Neural crest cell (in vitro differentiated cells): ENCODE measurements at places on chromosomes 11 and 22.

DNA sequence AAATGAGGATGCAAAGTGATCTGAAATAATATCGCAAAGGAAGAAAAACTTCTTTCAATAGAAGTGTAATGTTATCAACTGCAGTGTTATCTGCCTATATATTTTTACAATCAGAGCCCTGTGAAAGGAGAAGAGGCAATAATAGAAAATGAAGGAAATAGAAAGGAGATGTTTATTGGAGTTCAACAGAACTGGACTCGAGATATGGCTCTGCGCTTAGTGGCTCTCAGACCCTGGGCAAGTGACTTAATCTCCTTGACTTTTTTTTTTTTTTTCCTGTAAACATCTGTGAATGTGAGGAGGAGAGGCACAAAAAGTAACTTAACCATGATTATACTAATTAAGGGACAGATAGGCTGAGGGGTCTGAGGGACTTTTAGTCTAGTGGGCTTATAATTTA is 18.9 kb downstream of the CNTF start:
- no peak for DNase-seq

DNA sequence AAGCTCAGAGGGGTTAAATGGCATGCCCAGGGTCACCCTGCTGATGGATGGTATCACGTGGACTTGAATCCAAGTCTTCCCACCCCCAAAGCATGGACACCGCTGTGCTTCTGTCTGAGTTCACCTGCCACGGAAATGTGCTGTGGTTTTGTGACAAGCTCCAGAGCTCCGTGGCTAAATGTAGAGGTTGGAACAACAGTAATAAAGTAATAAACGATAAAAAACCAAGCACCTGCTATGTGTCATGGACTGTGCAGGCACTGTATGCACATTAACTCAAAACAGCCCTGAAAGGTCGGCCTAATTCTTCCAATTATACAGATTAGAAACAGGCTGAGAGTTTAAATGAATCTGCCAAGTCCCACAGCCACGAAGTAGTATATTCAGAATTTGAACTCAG is 182.1 kb upstream of the NAV2 start:
- no peak for DNase-seq

- no peak for DNase-seq
These were observed 119.0 kb downstream of the LDLRAD3 start for GRCh38 chr11:36062796-36063365.

GRCh38 chr22:30196141-30196879 is 50.2 kb downstream of the LIF start:
- peak; percentile 23 for DNase-seq

DNA sequence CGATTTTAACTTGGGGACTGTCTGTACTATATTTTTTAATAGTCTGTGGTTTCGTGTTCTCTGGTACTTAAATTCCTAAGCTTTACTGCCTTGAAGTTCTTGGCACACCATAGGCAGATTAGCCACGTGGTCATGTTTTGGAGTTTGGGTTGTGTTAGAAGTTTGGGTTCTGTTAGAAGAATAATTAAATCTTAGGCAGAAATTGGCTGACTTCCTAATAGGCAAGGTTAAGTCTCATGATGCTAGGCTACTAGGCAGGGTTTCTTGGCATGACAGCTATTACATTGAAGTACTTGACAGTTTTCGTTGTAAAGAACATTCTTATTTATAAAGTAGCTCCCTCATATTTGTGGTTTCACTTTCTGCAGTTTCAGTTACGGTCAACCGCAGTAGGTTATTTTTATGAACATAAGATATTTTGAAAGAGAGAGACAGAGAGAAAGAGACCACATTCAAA is 30.0 kb upstream of the MMP7 start:
- no peak for DNase-seq

DNA sequence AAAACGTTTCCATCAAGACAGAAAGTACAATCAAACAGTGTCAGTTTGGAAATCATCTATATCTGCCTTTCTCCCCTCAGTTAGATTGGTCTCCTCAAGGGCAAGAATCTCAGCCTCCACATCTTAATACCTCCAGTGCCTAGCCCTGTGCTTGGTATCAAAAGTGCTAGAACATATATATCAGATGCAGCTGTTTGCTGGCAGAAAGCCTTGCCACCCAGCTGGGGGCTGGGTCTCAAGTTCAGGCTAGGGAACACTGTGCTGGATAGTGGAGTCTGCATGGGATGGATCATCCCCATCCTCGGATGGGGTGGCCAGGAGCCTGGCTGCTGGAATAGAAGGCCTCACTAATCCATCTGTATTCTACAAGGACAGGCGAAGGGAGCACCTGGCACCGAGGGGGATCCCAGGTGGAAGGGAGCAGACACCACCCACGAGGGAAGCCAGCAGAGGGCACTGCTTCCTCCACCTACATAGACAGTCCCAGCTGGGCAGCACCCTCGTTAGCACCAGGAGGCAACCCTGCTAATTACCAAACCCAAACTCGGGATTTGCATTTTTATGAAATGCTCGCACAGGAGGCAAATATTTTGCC is 602.2 kb downstream of the BUD13 start:
- DNase-seq, result no peak

GRCh38 chr22:35754761-35755160 is 37.1 kb downstream of the APOL5 start:
- no peak for DNase-seq

- DNase-seq, result peak; percentile 32
These were observed 597.5 kb downstream of the BRD1 start for GRCh38 chr22:49230194-49230577.

- DNase-seq, result peak; percentile 36
These were observed at the start of gene NTM for GRCh38 chr11:131370090-131370751. TSS of gene NTM (plus strand) at chr11:131370615.

GRCh38 chr11:87232320-87232719 is 194.6 kb downstream of the TMEM135 start:
- DNase-seq, result no peak

DNA sequence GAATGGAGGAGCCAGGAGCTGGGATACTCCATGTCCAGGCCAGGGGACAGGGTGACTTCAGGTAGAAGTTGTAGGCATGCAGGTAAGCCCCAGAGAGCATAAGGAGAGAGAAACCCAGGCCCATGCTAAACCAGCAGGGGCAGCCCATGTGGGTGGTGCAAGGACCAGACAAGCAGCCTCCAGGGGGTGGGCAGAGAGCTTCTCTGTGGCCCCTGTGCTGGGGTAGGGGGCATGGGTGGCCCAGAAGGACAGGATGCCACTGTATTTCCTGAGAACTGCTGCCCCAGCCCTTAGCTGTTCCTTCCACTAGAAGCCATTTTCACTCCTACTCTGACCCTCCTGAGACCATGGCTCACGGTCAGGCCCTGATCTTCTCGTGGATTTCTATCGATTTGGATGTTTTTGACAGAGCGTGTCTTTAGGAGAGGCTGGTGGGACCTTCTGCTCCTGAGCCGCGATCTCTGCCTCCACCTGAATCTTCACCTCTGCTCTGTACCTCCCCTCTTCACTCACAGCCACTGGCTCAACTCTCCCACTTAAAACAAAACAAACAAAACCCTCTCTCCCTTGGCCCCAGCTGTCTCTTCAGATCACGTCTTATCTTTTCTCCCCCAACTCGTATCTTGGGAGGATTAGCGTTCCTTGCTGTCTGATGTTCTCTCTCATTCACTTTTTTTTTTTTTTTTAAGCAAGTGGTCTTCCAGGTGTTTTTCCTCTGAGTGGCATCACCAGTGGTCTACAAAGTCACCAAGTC is 112.2 kb downstream of the NECTIN1 start:
- no peak for DNase-seq

- no peak for DNase-seq
These were observed 105.2 kb upstream of the OR5AK2 start for GRCh38 chr11:56883371-56883987.

DNA sequence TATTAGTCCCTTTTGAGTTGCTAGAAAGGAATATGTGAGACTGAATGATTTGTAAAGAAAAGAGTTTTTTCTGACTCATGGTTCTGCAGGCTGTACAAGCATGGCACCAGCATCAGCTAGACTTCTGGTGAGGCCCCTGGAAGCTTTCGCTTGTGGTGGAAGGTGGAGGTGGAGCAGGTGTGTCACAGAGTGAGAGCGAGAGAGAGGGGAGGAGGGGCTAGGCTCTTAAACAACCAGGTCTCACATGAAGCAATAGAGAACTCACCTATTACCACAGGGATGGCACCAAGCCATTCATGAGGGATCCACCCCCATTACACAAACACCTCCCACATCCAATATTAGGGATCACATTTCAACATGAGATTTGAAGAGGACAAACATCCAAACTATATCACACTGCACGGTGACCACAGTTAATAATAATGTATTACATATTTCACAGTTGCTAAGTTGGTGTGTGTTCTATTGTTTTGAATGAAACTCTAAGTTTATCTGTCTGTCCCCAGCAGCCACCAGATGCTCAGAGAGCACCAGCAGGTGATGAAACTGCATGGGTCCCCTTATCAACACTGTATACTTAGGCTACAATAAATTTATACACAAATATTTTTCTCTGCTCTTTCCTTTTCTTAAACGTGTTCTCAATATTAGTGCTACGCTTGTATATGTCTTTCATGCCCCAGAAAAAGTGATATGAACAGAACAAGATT is 14.1 kb downstream of the ZFP91 start:
- DNase-seq, result no peak

GRCh38 chr22:30649430-30650007 is 13.9 kb downstream of the SLC35E4 start:
- no peak for DNase-seq

- DNase-seq, result no peak
These were observed 7.6 kb downstream of the VPS26B start for GRCh38 chr11:134231958-134232659.

GRCh38 chr11:21635394-21636145 is 557.3 kb upstream of the ANO5 start:
- DNase-seq, result no peak

DNA sequence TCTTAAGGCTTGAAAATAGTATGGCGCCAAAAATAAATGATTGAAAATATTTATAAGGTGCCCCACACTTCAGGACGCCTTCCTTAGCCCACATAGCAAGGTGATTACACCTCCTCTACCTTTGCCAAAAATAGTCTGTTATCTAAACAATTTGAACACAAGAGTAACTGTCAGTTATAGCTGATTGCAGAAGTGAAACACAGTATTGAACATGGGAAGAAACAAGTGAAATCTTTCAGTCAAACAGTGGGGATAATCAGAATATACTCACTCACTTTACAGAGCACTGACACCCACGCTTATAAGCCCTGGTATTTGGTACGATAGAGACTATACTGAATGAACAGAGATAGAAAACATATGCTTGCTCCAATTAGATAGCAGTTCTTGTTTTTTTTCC is 203.1 kb downstream of the RAB38 start:
- no peak for DNase-seq

- no peak for DNase-seq
These were observed 941.8 kb downstream of the BRD1 start for GRCh38 chr22:48885919-48886305.

DNA sequence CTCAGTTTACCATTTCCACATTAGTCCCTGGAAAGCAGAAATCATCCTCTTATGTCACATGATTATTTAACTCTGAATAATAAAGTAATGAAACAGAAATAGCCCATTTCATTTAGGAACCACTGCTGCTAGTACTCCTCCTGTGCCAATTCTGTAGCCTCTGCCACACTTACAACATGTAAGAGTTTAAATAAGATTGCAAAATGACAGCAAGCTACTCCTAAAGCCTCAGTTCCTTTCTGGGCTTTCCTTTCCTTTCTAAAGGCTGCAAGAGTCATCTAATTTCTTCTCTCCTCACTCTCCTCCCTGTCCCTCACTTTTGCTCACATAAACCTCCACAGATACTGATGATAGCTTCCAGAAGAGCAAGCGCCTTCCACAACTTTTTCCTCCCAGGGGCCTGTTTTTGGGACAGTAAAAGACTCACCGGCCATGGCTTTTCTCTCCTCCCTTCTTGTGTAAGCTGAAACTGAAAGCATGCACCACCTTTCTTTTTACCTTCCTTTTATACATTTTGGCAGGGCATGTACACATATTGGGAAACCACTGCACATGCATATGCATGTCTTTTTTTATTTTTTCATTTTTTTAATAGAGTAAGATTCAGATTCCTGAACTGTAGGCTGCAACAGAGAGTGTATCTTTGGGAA is 38.5 kb downstream of the CARD18 start:
- no peak for DNase-seq

DNA sequence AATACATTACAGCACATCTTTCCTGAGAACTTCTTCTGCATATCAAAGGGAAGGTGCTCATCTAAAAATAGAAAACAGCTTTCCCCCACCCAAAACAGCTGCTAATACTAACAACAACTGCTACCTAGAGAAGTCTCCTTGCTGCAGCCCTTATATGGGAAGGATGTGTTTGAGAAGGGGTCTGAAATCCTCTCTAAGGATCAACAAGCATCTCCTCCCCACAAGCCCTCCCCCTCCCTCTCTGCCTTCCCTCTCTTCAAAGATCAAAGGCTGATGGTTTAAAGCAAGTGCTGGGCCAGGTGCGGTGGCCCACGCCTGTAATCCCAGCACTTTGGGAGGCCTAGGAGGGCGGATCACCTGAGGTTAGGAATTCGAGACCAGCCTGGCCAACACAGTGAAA is 33.5 kb downstream of the SCUBE2 start:
- DNase-seq, result no peak

DNA sequence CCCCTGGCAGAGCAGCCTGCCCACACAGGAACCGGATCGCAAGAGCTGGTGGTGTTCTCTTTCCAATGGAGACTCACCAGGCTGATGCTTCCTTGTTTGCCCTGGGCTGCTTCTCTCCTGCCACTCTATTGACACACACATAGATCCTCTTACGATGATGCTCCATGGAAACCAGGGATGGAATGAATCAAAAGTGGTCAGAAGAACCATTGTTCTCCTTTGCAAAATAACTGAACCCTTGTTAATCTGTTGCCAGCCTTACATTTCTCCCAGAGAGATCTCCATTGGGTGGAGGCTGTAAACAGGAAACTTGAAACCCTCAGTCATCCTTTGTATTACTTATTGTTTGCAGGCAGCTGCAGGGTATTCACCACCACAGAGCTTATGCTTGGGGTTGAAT is 24.6 kb upstream of the LDLRAD3 start:
- DNase-seq, result no peak

- DNase-seq, result no peak
These were observed 4.6 kb downstream of the PLAAT2 start for GRCh38 chr11:63558459-63559157.

- no peak for DNase-seq
These were observed 1038.9 kb downstream of the DLG2 start for GRCh38 chr11:84588131-84588829.

- DNase-seq, result no peak
These were observed 4.7 kb downstream of the SYT7 start for GRCh38 chr11:61575886-61576861.
